ENCODE measurements at places on chromosomes 12 and 14.

- DNase-seq: no peak
These were observed 142.2 kb upstream of the CNOT2 start for GRCh38 chr12:70101064-70101463.

- no peak for DNase-seq
These were observed 461.3 kb downstream of the SOX5 start for GRCh38 chr12:23488130-23488529.

GRCh38 chr12:30126944-30127343 is 343.2 kb upstream of the TMTC1 start:
- DNase-seq: no peak

GRCh38 chr12:85765453-85765869 is 70.7 kb downstream of the RASSF9 start:
- DNase-seq: no peak

DNA sequence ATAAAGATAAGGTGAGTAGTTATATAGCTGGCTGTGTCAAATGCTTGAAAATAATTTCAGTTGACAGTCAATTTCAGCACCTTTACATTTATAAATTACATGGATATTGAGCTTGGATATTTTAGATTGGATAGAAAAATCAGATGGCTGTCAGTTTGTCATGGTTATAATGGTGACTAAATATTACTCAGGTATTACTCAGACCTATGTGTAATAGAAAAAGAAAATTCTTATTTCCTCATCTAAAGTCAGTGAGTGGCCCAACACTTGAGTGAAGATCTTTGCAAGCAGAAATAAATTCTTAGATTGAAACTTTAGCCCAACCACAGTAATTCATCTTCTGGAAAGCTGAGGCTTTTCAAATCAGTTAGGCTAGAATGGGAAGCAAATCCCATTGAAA is 354.4 kb downstream of the NAV3 start:
- DNase-seq: no peak

GRCh38 chr12:12534975-12535374 is 27.7 kb downstream of the DUSP16 start:
- DNase-seq: no peak

DNA sequence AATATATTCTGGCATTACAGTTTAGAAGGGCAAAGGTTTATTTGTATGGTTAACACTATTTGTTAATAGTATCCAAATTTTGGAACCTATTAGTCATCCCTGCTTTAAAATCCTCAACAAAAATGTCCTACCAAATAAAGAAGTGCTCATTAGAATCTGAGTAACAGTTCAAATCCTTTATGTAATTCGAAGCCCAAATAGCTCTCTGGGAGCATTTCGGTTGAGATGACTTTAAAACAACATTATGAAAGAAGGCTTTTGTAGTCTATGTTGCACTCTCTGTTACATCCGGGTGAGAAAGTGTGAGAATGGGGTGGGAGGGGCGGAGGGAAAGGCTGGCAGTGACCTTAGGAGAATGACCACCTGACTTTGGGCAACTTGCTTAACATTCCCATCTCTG is 59.7 kb downstream of the SLC38A1 start:
- no peak for DNase-seq

GRCh38 chr12:57891542-57892228 is 45.2 kb upstream of the CTDSP2 start:
- no peak for DNase-seq
